Urothelium cell line (cell line): ENCODE measurements at places on chromosomes 6 and 20.

GRCh38 chr20:21312813-21313474 lies 9.8 kb downstream of the XRN2 start:
- no peak for DNase-seq

DNA sequence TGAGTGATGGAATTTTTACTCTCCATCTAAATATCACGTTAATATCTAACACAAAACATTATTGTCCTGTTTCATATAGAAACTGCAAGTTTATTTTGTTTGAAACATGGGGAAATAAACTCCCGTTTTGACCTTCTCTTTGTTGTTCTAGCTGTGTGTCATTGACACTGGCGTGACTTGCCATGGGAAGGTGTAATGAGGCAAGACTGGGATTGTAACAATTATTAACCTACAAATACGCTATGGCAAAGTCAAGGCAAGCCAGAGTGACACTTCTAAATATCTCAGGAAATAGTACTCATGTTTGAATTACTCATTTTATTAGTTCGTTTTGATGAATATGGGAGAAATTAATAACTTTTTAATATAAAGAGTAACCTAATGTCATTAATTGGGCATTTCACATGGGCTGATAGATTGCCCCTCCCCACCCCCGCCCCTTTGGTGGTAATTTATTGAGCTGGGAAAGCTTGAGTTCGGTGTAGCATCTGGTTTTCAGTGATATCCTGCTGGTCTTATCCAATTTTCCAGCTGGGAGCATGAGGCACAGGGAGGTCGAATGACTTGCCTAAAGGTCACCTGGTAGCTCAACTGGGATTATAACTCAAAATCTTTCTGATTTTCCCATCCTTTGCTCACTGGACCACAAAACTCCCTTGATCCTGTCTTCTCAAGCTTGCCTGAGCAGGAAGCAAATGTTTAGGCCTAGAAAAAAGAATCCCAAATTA lies 380.6 kb upstream of the JAG1 start:
- no peak for DNase-seq

- no peak for DNase-seq
Observed at GRCh38 chr6:128368213-128368944, 152.0 kb downstream of the PTPRK start.

DNA sequence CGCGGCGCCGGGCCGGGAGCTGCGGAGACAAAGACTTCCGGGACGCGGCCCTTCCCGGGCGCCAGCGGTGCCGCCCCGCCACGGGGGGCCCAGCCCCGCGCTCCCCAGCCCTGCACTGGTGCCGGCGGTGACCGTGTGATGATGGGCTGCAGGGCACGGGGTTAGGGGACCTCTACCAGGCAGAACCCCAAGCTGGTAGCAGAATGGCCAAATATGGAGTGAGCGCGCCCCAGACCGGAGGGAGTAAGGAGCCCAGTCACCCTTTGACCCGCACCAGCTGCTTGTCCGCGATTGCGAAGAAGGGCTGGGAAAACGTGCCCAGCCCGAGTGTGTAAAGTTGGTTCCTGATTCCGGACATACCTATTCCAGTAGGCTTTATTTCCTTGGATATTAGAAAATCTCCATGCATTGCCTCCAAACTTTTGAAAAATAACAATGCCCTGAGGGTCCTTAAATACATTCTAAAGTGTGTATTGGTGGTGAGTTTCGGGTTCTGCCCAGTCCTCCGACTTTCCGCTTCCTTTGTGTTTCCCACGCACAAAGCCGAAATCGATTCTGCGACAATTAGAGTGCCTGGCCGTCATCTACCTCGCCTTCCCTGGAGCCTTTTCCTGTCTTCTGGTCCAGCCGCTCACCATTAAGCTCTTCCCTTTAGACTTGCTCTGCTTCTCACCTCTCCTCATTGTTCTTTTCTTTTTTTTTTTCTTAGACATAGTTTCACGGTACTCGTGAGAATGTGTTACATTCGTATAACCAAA lies 1.1 kb downstream of the ABRACL start:
- DNase-seq, result peak; percentile 8

DNA sequence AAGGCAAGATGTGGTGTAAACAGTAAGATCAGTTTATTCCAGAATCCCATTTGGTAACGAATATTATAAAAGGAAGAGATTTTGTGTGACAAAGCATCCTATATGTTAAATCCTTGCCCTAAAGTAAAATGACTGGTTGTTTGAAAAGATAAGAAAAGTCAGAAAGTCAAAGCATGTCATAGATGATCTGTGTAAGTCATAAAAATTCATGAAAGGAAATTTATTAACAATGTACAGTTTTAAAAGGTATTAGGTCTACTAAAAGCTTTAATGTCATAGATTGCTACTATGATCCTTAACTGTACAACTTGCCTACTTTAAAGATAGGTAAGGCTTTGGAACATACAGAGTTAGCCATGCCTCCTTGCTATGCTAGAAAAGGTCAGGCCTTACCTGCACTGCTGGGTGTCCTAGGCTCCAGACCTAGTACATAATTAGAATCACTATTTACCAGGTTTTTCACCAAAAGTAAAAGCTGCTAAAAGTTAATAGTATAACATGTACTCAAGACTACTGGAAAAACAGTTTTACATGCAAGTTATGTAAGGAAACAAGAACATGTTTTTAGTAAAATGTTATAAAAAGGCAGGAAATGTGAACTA lies 1090.1 kb upstream of the ADGRB3 start:
- DNase-seq, result no peak
